ENCODE measurements at places on chromosomes 7 and 10. TPM values are rescaled to one million over a fixed set of nuclear protein-coding genes. Genes with fewer than 3 reads are reported as not detected.

The SLC18A3 gene
- total RNA-seq = not detected

The DLG5 gene
- total RNA-seq = 10.4 TPM

The EEPD1 gene
- 0.65 TPM for total RNA-seq

The TEX47 gene
- total RNA-seq = not detected

The RPEL1 gene
- 0.33 TPM for total RNA-seq

Measured in vein endothelial cell (primary cell).